ENCODE measurements at places on chromosomes 1 and 21. TPM values are rescaled to one million over a fixed set of nuclear protein-coding genes. Genes with fewer than 3 reads are reported as not detected.

GRCh38 chr1:225554216-225554812 lies 98.6 kb downstream of the ENAH start:
- DNase-seq = peak; percentile 44

GRCh38 chr1:36425791-36426190 lies 24.5 kb downstream of the OSCP1 start:
- DNase-seq = peak; percentile 25

- DNase-seq = peak; percentile 47
Observed at GRCh38 chr1:172270605-172271004, 149.9 kb upstream of the C1orf105 start.

DNA sequence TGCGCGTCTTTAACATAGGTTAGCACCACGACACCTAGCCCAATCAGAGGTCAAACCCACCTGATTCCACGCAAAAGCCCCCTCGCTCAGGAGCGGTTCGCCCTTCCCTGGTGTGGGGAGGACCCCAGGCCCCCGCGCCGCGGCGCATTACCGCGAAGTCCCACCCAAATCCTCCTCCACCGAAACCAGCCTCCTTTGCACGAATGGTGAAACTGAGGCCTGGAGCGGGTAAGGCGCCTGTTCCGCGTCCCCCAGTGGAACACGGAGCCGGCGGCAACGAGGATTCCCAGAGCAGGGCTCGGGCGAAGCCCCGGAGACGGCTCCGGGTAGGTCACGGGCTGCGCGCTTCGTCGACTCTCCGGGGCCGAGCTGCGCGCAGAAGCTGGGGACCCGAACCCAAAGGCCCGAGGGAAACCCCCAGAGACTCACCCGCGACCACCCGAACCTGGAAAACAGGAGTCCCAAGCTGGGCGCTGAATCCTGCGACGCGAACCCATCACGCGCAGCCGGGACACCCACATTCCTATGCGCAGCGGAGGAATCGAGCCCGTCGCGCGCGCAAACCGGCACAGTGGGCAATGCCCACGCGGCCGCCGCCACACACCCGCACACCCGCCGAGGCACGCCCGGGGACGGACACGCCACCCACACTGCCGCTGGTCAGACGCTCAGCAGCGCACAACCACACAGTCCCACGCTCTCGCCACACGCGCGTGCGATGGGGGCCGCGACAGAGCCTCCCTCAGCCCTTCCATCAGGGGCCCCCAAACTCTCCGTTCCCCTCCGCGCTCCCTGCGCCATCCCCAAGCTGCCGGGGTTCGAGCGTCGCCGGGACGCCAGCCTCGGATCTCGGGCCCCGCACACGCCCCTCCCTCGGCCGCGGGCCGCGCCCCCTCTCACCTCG lies 507 bp downstream of the GLIS1 start:
- DNase-seq = no peak

GRCh38 chr1:237166086-237166485 lies 124.1 kb downstream of the RYR2 start:
- no peak for DNase-seq

NTNG1 gene
- total RNA-seq = 2.3 TPM
